ENCODE measurements at places on chromosomes 6 and 20.

DNA sequence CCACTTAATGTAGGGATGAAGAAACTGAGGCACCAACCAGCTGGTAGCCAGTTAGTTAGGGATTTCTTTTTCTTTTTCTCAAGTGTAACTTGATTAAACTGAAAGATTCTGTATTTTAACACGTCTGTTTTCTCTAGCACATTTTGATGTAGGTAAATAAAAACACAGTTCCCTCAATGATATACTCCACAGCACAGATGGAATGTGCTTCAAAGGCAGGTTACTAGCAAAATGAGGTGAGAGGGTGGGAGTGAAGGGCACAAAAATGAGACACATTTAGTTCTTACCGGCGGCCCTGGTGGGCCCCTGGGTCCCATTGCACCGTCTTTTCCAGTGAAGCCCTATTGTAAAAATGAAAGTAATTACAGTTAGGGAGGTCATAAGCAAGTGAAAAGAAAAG lies 108.9 kb downstream of the COL12A1 start:
- DNase-seq = no peak

DNA sequence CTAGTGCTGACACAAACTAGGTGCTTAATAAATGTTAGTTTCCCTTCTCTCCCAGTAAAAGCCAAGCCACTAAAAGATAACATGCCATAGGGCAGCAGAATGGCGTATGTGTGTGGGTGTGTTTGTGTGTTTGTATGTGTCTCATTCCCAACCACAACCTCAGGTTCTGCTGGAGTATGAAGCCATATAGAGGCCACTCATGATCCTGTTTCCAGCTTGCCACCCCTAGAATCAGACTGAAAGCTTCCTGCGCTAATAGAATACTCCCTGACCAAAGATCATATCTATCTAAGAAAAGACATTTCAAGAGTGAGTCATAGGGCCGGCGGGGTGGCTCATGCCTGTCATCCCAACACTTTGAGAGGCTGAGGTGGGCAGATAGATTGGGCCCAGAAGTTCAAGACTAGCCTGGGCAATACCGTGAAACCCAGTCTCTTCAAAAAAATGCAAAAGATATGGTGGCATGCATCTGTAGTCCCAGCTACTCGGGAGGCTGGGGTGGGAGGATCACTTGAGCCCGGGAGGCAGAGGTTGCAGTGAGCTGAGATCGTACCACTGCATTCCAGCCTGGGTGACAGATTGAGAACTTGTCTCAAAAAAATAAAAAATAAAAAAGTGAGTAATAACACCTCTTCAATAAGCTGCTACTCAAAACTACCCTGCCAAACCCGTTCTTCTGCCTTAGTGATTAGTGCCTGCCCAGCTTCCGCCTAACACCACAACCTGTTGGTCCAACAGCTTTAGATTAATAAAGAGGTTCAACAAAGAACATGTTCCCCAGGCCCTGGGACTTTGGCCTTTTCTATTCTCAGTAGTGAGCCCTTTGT lies 11.8 kb upstream of the SNRPC start:
- DNase-seq = no peak

- DNase-seq = no peak
Measured at GRCh38 chr6:26336355-26337198, 28.4 kb upstream of the BTN3A2 start.

DNA sequence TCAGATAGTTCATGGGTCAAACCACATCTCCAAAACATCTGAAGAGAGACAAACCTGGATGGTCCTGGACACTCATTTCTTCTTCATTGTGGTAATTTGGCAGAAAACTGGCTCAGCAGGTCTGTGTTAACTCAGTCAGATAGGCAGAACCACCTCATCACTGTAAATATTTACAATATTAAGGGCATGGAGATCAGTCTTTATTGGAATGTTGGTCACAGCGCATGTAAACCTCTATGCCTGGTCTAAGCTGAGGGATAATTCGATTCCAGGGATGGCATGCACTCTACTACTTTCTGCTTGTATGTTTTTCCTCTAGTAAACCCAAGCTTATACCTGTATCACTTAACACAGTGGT lies 4.0 kb upstream of the TBC1D7 start:
- no peak for DNase-seq

GRCh38 chr6:26019261-26019830 lies 56.7 kb downstream of the TRIM38 start:
- no peak for DNase-seq

GRCh38 chr6:139186692-139187091 lies 51.8 kb downstream of the HECA start:
- no peak for DNase-seq

DNA sequence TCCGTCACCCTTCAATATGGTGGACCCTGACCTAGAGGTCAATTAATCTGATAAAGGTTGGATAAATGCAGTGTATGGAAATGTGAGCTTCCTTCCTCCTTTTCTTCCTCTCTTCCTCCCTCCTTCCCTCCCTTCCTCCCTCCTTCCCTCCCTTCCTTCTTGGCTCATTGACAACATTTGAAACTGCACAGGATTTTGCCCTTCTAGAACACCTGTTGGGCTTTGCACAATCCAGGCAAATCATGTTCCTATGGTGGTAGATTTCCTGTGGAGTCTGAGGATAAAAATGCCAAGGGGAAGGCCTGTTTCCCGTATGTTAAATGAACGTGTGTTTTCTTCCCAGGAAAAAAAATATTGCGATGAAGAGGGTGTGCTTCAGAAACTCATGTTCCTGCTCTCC lies 642.8 kb downstream of the EPM2A start:
- DNase-seq = no peak

GRCh38 chr6:35475573-35475972 lies 7.4 kb downstream of the RPL10A start:
- DNase-seq = no peak

GRCh38 chr6:119283214-119283613 lies 66.3 kb downstream of the MAN1A1 start:
- DNase-seq = no peak

GRCh38 chr6:69894578-69895347 lies 28.4 kb downstream of the COL19A1 start:
- DNase-seq = no peak

GRCh38 chr6:44606976-44607375 lies 219.5 kb downstream of the CDC5L start:
- no peak for DNase-seq

DNA sequence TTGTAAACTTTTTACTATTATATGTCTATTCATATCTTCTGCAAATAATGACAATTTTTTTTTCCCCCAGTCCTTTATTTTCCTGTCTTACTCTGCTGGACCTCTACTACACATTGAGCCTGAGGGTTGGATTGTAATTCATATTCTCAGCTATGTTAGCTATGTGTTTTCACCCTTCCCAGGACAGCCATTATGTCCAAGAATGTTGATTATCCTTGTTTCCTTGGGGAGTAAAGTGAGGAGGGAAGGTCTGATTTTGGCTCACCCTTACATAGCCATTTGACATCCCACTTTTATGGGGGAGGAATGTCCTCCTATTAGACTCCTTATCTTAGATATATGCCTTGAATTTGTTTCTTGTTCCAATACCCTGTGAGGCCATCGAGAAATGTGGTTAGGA lies 17.6 kb upstream of the TBC1D32 start:
- DNase-seq = no peak

DNA sequence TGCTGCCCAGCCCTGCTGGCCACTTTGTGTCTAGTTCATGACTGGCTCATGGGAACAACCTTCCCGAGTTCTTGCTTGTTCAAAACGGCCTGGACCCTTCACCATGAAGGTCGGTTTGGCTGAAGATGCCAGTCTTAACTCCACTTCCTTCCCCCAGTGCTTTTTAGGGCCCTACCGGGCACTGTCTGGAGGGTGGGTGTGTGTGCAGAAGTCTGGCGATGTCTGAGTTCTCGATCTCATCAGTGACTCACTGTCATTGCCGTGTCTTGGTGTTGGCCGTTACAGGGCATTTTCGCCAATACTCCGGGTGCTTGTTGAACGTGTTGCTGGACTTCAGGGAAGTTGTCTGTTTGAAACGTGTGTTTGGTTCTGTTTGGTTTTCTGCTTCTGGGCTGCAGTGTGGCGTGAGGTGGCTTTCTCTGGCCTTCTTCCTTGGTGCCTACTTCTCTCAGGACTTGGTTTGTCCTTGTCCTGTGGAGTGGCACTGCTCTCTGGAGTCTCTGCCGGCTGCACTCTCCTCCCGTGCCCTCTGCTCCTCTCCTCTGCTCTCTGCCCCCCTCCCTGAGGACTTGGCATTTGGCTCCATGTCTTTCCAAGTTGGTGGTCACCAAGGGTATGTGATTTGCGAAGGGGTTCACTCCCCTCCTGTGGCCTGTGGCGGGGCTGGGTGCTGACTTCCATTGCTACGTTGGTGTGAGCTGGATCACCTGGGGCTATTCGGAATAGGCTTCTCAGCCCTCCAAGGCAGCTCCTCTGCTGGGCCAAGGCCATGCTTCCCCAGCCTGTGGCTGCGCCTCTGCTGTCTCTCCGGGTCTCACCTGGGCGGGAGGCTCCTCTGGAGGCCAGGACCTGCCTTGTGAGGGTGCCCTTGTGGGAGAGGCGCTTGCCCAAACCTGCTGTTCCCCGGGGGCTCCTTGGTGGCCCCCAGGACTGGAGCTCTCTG lies 38.2 kb downstream of the PYGB start:
- DNase-seq = no peak

DNA sequence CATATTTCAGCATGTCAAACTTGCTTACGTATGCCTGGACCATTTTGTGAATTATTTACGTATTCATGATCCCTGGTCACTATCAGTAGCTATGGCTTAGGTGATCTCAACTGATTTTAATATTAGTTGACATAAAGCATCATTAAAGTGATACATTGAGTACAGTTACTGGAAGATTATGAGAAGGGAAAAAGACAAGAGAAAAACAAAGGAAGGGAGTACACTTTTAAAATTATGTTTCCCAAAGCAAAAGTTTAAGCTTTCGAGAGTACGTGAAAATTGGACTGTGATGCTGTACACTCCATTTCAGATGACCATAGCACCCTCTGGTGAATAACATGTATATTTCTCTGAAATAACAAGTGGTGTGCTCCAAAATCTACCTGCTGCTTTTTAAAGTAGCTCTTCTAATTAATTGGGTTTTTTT lies 215.0 kb upstream of the HSF2 start:
- DNase-seq = no peak

DNA sequence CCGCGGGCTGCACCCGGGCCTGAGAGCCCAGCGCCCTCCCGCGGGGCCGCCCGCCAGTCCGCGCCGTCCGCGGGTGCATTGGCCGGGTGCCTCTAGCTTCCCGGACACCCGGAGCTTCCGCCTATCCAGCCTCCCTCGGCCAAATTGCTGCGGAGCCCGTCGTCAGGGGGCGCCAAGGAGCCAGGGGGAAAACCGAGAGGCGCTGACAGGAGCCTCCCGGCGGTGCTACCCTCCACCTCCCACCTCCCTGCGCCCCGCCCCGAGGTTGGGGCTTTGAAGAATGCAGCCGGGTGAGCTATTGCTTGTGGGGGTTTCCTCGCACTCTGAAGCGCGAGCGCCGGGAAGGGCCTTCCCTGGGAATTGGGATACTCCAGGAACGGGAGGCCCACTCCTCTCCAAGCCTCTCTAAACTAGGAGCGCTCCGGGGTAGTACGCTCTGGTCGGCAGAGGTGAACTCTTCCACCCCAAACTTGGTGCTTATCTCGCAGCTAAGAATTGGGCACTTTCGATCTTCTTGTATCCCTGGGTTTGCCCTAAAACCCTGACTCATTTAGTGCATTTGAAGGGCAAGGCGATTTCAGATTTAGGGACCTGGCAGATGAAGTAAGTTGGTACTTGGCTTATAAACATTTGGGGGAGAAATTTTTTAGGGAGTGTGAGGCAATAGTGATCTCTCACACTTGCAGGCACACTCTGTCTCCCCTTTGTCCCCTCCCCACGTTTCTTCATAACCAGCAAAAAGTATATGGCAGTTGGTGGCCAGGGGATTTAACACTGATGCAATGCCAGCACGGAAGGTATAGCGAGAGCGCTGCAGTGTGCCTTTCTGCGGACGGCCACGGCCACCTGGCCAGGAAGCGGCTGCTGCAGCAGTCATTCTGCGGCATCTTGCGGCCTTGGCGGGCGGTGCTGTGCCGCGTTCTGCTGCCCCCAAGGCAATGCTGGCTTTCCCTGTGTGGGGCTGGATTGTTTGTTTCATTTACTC lies 556 bp downstream of the BEND6 start:
- peak; percentile 25 for DNase-seq

DNA sequence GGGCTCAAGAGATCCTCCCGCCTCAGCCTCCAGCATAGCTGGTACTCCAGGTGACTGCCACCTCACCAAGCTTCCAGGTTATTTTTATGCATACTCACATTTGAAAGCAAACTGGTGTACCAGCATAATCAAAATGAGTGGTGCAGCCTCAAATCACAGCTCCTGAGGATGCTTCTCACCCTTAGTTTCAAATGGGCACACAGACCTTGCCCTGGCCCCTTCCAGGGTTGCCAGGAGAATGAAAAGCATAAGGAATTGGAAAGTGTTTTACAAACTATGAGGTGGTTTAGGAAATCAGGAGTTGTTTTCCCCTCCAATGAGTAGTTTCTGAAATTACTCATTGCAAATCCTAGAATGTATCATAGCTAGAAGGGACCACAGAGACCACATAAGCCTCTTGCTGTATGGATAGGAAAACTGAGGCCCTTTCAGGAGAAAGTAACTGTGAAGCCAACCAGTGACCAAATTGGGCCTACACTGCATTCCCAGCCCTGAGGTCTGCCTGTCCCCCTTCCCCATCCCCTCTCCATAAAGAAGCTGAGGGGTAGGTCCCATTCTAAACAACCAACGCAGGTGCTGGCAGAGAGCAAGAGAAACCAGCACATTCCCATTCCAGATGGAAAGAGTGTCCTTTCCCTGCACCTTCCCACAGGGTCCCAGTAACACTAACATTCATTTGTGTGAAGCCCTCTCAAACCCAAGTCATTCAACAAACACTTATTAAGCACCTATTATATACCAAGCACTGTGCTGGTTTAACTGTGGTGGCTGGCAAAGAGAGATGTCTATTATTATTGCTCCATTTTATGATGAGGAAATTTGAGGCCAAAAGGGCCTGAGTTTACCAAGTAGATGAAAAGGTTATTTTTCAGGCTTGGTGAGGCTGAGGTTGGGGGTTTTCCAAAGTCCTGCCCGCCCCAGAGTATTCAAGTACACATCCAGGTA lies 2.1 kb upstream of the E2F1 start:
- no peak for DNase-seq

DNA sequence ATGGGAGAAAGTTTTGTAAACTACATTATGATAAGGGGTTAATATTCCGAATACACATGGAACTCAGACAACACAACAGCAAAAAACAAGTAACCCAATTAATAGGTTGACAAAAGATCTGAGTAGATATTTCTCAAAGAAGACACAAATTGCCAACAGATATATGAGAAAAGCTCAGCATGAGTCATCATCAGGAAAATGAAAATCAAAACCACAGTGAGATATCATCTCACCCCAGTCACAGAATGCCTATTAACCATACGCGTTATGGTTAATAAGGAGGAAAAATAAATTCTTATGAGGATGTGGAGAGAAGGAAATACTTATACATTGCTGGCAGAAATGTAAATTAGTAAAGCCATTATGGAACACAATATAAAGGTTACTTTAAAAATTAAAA lies 695.0 kb downstream of the COL12A1 start:
- DNase-seq = no peak

GRCh38 chr6:107355659-107356058 lies 103.7 kb downstream of the PDSS2 start:
- no peak for DNase-seq

GRCh38 chr20:63739130-63740069 lies at the start of gene SLC2A4RG:
TSS of gene SLC2A4RG (plus strand) at chr20:63739776. CDS start at chr20:63739913, 137 bp downstream.
- DNase-seq = peak; percentile 52
